ENCODE measurements at places on chromosomes 7 and 10. TPM values are rescaled to one million over a fixed set of nuclear protein-coding genes. Genes with fewer than 3 reads are reported as not detected.

CRYGN gene
- not detected for total RNA-seq

GJD4 gene
- total RNA-seq = not detected

CFTR gene
- total RNA-seq = 16.4 TPM

IL6 gene
- 11.8 TPM for total RNA-seq

FGFBP3 gene
- 1.1 TPM for total RNA-seq

CCDC172 gene
- not detected for total RNA-seq

SMO gene
- 10.2 TPM for total RNA-seq

HMX2 gene
- not detected for total RNA-seq

HMX3 gene
- total RNA-seq = not detected

C10orf88 gene
- 4.5 TPM for total RNA-seq

SCIN gene
- 0.96 TPM for total RNA-seq

Data from breast epithelium (tissue), 4 donors.